ENCODE measurements at places on chromosomes 2 and 18.
A peak's percentile ranks its signal among the peaks of the same experiment; 100 is the strongest.

DNA sequence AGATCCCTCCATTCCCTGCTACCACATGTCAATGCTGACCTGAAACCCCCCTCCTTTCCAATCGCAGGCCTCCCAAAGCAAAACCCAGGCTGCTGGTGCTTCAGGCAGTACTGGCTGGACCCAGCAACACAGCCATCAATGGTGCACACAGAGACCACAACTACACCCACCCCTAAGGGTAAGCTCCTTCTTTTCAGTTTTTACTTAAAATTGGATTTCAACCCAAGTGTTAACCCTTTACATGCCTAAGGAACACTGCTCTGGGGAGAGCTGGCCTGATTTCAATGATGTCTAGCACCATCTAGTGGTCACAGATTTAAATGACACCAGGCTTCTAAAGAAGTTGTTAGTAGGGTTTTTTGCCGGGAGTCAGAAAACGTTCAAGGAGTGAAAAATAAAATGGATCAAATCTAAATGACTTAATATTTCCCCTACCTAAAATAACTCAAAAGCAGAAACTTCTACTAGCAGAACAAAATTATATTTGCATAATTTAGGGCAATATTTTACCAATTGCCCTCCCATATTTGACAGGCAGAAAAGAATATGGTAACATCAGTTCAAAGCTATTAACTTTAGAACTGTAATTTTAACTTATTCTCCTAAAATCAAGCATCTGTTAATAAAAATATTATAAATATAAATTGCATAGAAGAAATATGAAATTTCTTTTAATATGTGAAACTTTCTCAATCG lies 24.6 kb downstream of the FECH start:
- peak; percentile 21 for DNase-seq

- DNase-seq = no peak
These were observed 464.0 kb downstream of the EIPR1 start for GRCh38 chr2:2913601-2914120.

DNA sequence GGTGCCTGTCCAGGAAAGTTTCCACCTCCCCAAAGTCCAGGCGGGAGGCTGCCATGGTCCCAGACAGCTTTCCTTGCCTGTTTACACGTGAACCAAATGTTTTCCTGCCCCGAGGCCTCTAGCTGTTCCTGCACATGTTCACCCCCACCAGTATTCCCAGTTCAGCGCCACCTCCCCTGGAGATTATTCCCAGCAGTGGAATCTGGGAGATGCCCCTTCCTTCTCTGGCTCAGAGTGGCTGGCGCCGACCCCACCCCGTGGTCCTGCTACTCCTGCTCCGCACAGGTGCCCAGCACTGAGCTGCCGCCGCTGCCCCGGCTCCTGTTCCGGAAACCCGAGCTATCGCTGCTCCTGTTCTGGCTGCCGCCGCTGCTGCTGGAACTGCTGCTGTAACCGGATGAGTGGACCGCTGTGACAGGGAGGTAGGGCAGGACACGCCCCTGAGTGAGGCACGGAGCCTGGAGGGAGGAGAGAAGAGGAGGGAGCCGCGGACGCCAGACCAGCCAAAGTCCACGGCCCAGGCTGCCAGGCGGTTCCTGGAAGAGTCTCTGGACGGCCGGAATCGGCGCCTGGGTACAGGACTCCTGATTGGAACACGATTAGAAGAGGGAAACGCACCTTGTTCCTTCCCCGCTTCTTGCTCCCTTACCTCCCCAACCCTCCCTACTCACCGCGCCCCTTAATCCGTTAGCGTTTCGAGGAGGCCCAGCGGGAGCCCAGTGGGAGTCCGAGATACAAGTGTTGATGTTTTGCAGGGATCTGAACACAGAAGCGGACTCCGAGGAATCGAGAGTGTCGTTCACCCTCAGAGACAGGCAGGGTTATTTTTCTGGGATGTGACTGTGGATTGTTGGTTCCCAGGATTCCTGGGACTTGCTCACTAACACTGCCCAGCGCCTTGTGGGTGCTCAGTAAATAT lies at the start of gene PDE11A:
TSS of gene PDE11A (minus strand) at position 395 of the 919 bp plus-strand sequence. CDS start at position 55, 340 bp downstream.
- DNase-seq = peak; percentile 7

DNA sequence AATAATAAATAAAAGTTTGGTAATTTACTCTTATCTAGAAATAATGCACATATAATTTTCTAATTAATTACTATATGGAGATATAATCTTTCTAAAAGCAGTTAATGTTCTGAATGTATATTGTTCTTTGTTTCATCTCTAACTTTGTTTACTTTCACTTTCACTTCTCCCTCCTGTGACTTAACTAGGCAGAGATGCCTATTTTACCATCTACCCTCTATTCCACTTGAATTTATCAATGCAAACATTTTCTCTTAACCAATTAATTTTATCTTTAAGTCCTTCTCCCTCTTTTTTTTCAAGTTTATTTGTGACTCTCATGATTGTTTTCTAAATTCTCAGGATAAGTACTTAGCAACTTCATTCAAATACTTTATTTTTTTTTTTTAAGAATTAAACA lies 55.1 kb upstream of the IL1RL1 start:
- no peak for DNase-seq

GRCh38 chr2:45968946-45969584 lies 317.6 kb downstream of the PRKCE start:
- DNase-seq = no peak

DNA sequence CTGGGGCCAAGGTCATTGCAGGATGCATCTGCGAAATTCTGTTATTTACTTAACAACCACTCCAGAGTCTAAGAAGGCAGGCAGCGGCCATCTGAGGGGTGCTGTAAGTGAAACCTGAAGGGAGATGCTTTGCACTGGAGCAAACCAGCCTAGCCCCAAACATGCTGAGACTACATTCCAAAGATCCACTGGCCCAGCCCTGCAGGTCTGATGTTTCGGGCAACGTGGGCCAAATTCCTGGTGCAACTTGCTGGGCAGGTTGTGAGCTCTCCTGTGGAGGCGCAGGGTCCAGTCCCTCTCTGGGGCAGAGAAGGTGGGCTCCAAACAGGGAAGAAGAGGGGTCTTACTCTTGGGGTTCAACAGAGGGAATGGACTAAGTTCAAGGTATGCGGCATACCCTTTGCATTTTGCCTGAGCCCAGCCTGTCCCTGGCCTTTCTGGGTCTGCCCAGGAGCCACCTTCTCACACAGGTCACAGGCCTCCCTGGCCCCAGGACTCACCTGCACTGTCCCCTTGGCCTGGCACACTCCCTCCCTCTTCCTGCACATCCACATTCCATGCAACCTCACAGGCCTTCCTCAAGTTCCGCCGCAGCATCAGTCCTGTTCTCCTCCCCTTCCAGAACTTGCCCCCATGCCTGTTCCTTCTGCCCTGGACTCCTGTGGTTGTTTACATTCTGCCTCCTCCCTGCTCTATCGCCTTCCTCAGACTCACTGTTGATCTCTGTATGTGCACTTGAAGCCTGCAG lies 5.1 kb upstream of the MAL start:
- no peak for DNase-seq

DNA sequence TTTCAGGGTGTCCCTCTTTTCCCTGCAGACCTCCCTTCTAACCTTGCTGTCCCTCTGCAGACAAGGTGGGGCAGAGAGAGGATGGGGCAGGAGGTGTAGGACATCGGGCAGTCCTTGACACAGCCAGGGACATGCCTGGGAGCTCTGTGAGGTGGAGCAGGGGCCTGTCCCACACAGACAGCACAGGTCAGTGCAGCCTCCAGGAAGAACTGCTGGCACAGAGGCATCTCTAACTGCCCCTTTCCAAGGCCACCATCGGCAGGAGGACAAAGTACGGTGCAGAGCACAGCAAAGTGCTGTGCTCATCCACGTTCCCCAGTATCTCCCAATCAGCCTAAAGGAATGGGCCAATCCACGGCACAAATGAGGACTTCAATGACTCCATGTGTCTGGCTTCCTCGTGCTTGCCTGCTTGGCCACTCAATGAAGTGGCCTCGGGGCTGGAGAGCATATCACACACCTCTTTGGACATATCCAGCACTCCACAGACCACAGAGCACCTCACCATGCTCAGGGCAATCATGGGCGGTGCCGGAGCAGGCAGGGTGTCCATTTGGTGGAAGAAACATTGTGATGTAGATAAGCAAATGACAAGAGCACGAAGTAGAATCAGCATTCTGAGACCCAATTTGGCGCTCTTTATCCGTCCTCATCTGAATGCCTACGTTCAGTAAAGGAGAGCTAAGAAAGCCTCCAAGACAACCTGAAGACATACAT lies 11.9 kb downstream of the CHST10 start:
- no peak for DNase-seq

DNA sequence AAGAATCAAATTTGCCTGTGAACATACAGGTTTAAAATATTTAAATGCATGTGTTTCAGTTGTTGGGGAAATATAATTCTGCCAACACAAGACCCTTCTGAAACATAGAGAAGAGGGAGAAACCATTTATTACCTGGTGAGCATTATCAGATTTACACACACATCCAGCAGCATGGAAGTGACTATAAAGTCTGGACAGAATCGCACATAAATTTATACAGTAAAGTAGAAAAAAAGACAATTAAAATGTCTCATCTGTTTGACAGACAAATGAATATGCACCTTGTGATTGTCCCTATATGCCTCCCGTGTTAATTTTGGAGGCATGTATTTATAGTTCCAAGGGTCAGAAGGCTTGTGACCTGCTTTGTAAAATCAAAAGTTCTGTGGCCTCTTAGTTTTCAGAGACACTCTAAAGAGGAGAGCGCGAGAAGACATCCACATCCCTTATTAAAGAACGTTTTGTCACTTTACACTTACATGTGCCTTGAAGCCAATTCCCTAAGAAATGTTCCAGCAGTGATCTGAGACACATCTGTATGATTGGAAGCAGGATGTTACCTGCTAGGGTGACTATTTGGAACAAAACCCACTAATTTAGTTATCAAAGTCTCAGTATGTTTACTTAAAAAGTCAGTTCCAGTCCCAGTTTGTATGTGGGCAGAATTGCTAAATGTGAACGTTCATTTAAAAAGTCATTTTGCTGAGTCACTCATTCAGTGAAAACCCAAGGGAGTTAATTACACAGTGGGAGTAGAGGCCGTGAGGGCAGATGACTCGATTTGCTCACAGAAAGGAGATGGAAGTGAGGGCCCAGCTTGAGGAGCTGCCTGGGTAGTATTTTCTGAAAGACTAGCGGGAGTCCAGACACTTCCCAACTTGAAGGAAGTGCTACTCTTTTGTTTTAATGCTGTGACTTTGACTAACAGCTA lies 527.6 kb upstream of the MEX3C start:
- no peak for DNase-seq

DNA sequence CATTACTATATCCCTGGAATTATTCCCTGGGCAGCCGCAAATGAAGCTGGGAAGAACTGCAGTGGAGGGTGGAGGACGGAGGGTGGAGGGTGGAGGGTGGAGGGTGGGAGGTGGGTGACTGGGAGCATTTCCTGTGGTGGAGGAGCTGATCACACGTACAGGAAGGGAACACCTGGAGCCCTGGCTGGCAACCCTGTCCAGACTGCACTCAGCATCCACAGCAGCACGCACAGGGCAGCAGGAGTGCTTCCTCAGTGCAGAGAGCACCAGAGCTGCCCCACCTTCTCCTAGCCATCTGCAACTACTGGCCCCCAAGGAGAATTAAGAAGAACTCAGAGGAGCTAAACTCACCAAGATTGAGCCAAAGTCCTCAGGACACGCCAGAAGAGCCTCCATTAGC lies 249.9 kb downstream of the EIPR1 start:
- DNase-seq = no peak

DNA sequence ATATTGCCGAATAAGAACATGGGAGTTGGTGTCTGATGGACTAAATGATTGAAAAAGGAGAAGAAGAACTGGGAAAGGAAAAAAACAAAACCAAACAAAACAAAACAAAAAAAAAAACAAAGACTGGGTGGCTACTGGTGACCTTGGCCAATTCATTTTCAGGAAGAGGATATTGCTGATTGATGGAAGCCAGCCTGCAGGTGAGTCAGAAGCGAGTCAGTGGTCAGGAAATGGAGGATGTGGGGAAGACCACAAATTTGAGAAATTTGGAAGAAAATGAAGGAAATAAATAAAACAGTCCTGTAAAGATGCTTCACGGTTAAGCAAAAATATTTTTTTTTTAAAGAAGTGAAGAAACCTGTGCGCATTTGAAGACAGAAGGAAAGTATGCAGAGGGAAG lies 296.9 kb downstream of the ZNF521 start:
- DNase-seq = no peak

DNA sequence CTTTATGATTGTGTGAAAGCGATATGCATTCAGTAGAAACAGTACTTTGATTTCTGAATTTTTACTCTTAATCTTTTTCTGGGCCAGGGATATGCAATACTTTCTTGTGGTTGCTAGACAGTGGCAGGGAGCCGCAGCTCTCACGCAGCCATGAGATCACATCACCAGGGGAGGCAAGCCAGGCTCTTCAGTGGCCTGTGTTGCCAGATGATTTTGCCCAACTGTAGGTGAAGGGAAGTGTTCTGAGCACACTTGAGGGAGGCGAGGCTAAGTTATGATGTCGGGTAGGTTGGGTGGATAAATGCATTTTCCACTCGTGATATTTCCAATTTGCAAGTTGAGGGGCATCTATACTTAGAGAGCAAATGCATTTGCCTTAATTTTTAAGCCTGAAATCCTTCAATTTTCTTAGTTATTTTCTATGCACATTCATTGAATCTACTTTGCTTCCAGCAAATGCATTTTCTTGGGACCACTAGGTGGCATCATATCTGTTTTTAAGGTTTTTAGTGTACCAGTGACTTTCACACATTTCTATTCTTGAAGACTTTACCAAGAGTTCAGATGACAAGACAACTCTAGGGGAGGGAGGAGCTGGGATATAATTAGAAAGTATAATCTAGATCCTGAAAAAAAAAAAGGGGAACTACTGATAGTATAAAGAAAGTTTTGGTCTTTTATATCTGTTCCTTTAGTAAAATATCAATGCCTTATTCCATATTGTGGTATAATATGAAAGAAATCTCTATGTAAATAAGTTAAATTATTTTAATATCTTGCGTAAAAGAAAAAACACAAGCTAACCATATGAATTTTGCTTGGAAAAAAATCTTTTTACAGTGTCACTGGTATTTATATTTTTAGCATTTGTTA lies 643.3 kb downstream of the SOCS6 start:
- DNase-seq = no peak

- no peak for DNase-seq
These were observed 502.3 kb downstream of the PID1 start for GRCh38 chr2:228768818-228769217.

DNA sequence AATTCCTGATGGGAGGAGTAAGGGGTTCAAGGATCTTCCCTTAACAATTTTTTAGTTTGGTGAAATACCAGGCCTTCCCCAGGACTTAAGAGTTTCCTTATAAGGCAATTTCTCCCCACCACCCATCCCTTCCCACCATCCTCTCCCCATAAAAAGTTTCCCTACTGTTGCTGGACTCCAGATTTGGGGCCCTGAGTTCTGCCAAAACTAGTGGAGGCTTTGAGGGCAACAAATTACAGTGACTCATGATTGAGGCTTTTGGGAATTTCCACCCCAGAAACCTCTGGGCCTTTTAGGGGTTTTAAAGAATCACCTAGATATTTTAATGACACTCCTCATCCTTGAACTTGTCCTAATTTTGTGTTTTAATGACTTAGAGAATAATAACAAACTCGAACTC lies 14.3 kb upstream of the EN1 start:
- DNase-seq = no peak

Data from anterior cingulate cortex (tissue), 58 donors.